ENCODE measurements at places on chromosomes 4 and X.

GRCh38 chrX:96147681-96148080 is 537.0 kb upstream of the DIAPH2 start:
- DNase-seq = no peak

- no peak for DNase-seq
Measured at GRCh38 chr4:172786039-172786792, 382.4 kb upstream of the GALNT7 start.

- DNase-seq = no peak
Measured at GRCh38 chr4:71026086-71026485, 32.6 kb downstream of the DCK start.

GRCh38 chr4:3760841-3761240 is 5.3 kb upstream of the ADRA2C start:
- DNase-seq = no peak

DNA sequence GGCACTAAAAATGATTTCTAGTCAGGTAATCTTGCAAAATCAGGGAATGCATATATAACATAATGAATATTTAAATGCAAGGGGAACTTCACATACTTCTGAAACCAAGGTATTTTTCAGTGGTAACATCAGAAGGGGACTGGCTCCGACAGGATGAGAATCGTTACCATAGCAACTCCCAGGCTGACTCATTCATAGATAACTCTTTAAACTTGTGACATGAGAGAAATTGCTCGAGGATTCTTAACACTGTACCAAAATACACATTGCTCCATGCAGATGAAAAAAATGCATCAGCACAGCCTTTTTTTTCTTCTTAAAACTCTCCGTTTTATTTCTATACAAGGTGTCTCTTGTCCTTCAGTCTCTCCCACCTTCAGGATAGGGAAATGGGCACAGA is 114.3 kb downstream of the GABRB1 start:
- no peak for DNase-seq

DNA sequence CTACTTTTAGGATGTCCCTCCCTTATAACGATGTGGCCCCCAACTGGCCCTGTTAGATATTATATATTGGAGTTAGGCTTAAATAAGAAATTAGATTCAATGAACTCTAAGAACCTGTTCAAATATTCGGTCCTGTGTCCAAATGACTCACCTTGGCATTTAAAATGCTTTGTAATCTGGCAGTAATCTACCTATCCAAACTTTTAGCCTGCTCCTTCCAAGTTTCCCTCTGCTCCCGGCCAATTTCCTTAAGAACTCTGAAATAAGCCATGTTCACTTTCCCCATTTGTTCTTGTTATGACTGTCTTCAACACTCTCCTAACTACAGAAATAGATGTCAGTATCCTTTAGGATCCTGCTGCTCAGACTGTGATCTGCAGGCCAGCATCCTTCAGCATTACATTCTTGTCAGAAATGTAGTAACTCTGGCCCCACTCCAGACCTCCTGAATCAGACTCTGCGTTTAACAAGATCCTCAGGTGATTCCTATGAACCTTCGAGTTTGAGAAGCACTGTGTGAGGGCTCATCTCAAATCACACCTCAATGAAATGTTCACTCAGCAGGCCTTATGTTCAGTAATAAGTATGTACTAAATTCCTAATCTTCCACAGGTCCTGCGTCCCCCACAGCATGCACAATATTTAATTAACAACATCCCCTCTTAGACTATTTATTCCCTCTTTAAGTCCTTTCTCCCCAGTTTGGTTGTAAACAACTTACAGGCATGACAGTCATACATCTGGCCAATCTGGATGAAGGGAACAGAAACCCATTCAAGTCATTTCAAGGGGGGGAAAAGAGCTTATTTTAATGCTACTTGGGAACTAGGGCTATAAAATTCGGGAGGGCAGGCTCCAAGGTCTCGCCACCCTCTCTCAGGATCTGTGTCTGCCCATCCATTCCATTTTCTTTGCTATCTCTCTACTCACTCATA is 3.0 kb downstream of the ATP8A1 start:
- DNase-seq = no peak

DNA sequence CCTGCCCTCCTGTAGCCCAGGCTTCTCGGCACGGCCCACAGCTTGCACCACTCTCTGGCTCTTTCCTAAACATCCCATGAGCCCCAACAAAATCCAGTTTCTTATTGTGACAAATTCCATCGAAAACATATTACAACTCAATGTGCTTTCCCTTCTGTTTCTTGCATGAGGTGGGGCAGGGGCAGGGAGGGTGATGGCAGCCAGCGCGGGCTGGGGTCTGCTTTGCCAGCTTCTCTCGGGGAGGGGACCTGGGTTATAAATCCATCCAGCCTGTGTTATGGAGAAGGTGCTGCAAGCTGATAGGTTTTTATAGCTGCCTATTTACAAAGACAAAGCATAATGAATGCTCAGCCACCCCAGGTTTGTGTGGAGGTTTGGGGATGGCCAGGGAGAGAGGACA is 21.1 kb downstream of the PPP2R2C start:
- no peak for DNase-seq

GRCh38 chr4:86508436-86508835 is 85.7 kb upstream of the PTPN13 start:
- no peak for DNase-seq

GRCh38 chr4:126733301-126733700 is 899.5 kb upstream of the INTU start:
- DNase-seq = no peak

- no peak for DNase-seq
Measured at GRCh38 chr4:166174717-166175490, 301.9 kb downstream of the TLL1 start.

GRCh38 chr4:142846108-142846728 is at the start of gene INPP4B:
Gene INPP4B, minus strand, starts transcription at chr4:142846301.
- DNase-seq = no peak

- no peak for DNase-seq
Measured at GRCh38 chr4:169963998-169964397, 62.2 kb downstream of the MFAP3L start.

DNA sequence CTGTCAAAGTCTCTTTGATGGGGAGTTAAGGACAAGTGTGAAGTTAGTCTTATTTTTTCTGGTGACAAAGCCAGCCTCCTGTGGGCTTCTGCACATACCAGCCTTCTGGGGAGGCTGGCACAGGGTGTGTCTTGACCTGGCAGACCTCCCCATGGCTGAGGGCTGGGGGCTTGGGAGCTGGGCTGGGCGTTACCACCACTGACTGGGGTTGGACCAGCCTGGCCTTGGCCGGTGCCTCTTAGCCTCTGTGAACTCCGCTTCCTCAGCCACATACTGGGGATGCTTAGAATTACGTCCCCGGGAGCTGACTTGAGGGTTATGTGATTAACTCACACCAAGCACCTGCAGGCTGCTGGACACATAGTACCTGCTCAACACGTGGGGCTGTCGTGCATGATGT is 14.0 kb downstream of the SH3TC1 start:
- DNase-seq = no peak

DNA sequence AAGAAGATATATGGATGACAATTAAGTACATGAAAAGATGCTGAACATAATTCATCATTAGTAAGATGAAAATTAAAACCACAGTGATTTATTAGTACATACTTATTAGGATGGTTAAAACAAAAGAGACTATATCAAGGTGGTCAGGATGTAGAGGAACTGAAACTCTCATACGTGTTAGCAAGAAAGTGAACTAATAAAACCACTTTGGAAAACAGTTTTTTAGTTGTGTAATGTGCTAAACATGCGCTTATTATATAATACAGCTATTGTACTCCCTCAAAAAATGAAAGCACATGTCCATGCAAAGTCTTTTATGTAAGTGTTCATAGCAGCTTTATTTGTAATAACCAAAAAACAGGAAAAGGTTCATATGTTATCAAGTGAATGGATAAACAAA is 89.9 kb upstream of the KCTD8 start:
- DNase-seq = no peak

DNA sequence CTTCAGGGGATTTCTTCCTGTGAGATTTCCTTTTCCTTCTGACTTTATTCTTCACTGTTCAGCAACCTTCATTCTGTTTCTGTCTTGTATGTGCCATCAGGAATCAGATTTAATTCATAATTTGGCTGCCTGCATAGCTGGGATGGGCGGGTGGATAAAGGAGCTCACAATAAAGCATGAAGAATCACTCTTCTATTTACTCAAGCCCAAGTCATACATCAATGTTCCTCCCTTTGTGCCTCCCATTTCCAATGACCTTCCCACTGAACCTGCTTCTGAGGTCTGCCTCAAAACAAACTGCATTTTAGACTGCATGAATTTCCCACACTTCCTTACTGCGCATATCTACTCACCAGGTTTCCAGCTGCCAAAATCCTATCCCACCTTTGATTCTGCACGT is 14.0 kb downstream of the PDGFC start:
- no peak for DNase-seq

DNA sequence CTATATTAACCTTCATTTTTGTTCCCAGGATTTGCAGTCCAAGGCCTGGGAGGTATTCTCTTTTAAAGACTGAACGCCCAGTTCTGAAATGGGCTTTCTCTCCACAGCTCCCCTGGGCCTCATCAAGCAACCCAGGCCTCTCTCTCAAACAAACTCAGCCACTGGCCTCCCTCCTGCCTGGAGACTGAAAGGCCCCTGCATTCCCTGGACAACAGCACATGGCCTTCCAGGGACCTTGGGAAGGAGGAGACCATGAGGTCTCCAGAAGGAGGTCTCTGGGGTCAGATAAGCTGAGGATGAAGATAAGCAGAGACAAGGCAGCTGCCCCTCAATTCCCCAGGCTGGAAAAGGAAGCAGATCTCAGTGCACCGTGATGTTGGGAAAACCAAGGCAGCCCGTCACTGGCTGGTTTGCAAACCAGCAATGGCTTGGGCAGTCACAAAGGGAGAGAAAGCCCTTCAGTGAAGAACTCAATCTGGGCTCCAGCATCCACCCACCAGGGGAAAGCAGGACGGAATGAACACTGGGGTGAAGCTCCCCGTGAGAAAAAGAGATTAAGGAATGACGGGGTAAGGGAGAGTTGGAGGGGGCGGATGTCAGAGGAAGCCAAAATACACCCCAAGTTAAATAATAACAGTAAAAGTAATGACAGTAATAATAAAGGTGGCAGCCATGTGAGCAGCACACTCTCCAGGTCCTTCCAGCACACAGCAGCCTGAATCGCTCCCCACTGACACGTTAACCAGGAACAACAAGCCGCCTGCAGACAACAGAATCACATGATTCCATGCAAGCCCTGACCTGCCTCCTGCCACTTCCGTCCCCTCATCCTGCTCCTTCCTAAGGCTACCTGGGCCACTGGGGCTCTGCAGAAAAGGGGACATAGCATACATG is 22.3 kb downstream of the AMOT start:
- DNase-seq = no peak

- DNase-seq = no peak
Measured at GRCh38 chrX:37349221-37350033, at the start of gene PRRG1. Gene PRRG1, plus strand, starts transcription at chrX:37349364. Its CDS starts 56,886 bp downstream, at chrX:37406250.

DNA sequence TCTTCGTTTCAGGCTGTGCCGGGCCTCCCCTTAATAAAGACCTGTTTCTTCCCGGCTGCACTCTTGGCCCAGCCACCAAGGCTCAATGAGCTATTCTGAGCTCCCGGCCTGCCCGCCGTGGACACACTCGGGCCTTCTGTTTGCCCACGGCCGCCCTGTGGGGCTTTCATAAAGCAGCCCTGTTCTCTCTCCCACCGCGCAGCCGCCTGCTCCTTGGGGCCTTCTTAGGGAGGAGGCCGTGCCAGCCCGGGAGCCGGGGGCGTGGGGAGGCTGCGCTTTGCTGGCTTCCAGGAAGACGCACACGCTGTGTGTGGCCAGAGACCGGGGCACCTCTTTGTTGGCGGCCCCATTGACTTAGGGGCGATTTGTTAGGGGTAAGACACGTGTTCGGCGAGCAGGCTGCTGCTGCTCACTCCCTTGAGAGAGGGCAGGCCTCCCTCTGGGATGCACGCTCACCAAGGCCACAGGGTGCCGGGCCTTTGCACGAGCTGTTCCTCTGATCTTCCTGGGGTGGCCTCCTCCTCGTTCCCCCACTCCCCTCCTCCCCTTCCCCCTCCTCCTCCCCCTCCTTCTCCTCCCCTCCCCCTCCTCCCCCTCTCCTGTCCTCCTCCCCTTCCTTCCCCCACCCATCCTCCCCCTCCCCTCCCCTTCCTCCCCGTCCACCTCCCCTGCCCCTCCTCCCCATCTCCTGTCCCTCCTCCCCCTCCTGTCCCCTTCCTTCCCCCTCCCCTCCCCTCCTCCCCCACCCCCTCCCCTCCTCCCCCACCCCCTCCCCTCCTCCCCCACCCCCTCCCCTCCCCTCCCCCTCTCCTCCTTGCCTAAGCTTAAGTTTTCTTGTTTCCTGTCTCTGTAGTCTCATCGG is 11.3 kb downstream of the BLOC1S4 start:
- DNase-seq = no peak

DNA sequence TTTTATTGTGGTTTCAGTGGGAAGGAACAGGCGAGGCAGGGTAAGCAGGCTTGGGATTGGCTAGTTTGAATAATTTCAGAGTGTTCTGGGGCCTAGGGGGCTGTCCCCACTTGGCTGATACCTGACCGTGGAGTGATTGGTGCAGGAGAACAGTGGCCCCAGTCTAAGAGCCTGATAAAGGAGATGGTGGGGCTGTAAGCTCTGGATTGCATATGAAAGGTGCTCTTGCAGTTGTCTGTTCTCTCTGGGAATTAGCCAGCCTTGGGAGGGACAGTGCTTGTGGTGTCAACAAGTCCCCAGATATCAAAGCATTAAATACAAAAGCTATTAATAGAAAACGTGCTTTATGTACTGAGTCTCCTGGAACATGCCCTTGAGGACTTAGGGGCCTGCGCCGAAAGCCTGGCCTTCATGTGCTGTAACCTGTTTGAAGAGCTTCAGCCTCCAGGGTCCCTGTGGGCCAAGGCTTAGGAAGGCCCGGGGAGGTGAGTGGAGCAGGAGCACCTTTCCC is 30.4 kb upstream of the CLTRN start:
- DNase-seq = no peak

DNA sequence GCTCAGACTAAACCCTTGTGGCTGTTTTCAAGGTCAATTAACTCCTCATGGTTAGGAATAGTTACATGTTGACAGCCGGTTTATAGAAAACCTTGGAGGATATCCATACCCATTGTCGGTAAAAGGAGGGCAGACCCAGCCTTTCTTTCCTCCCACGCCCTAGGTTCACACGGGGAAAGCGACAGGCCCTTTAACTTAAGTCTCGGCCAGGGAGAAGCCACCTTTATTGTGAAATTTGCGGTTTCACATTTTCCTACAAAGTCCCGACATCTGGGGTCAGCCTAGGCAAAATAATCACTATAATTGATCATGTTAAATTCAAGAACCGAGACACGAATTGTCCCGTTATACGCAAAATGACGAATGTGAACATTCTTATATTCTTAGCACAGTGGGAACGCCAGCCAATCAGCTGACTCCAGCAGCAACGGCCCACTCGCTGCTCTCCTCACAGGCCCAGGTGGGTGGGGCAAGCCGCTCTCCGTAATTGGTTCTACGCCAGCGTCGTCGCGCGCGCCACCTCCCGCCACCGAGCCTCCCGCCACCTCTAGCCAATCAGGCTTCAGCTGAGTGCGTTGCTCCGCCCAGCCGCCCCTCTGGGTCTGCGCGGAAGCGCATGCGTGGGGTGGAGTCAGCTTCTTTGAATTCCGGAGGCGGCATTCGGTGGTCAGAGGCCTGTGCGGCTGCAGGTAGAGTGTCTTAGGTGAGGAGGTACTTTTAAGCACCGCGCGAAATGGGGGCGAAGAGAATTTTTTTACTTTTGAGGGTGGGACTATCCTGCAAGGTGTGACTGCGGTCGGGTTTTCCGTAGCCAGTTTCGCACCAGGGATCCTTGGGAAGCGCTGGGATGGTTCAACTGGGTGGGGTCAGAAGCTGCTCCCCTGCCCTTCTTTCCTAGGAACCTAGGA is at the start of gene CENPI:
CENPI (plus strand) TSS at position 659 of the 908 bp plus-strand sequence. CDS start 2,867 bp downstream, outside the sequence.
- peak; percentile 90 for DNase-seq

GRCh38 chr4:8110071-8110986 is 48.3 kb downstream of the ABLIM2 start:
- no peak for DNase-seq

GRCh38 chr4:15855804-15856475 is 77.8 kb downstream of the CD38 start:
- DNase-seq = no peak
